ENCODE measurements at places on chromosomes 1 and 21.

- DNase-seq, result no peak
Observed at GRCh38 chr21:44615911-44616590, 4.2 kb downstream of the KRTAP10-8 start.

- peak; percentile 25 for DNase-seq
Observed at GRCh38 chr1:203172184-203173010, 3.2 kb downstream of the MYBPH start.

DNA sequence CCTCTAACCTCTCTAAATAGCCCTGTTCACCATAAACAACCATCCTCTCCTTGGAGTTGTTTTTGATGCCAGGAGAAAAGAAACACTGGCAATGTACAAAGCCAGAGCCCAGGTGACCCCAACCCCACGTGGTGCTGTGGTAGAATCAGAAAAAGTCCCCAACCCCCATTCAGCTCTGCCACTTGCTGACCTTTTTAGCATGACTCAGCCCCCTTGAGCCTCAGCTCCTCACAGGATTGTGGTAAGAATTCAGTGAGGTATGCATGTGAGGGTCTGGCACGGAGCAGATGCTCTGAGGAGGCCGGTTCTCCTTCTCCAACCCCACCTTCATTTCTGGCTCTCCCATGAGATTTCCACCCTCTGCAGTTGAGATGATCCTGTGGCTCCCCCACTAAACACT, 11.1 kb upstream of the CHI3L1 start:
- no peak for DNase-seq

GRCh38 chr1:76744989-76745388, 122.3 kb upstream of the ST6GALNAC5 start:
- DNase-seq, result no peak

- DNase-seq, result peak; percentile 43
Observed at GRCh38 chr1:27365372-27366112, 1.2 kb downstream of the MAP3K6 start.

DNA sequence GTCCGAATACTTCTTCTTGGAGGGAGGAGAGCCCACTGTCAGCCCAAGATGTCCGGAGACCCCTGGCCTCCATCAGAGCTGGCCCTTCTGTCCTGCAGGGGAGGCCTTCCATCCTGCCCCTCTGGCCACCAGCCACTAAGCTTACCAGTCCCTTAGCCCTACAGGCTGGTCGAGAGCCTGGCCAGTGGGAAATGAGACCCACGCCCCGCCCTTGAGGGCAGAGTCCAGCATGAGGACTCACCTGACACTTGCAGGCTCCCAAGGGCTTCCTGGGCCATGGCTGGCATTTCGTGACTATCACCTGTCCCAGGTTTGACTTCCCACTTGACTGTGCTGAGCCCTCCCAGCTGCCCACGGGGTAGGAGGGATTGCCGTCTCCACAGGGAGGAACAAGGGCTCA, 361.8 kb upstream of the VAMP3 start:
- DNase-seq, result no peak

- no peak for DNase-seq
Observed at GRCh38 chr1:213251972-213252371, 200.9 kb downstream of the RPS6KC1 start.

- peak; percentile 44 for DNase-seq
Observed at GRCh38 chr1:46747683-46748288, 28.9 kb upstream of the EFCAB14 start.

- DNase-seq, result no peak
Observed at GRCh38 chr1:52037909-52038308, 4.3 kb upstream of the KTI12 start.

- DNase-seq, result peak; percentile 23
Observed at GRCh38 chr1:239999170-239999569, 92.5 kb upstream of the FMN2 start.

DNA sequence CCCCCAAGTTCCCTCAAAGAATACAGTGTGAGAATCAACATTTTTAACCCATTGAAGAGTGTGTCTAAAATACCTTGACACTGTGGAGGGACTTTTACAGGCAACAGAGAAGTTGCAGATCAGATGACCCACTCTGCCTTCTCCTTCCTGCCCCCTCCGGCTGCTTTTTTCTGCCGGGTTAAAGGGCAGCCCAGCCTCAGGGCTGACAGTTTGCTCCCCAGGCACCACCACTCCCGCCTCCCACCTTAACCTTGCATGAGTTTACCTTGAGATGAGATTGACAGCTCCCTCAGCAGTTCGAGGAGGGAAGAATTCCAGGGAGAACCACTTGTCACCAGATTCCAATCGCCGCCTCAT, 3.2 kb downstream of the MTHFR start:
- DNase-seq, result no peak

GRCh38 chr1:157033357-157033876, 12.1 kb downstream of the ARHGEF11 start:
- DNase-seq, result no peak

- DNase-seq, result no peak
Observed at GRCh38 chr1:186494832-186495271, 33.9 kb upstream of the PDC start.

DNA sequence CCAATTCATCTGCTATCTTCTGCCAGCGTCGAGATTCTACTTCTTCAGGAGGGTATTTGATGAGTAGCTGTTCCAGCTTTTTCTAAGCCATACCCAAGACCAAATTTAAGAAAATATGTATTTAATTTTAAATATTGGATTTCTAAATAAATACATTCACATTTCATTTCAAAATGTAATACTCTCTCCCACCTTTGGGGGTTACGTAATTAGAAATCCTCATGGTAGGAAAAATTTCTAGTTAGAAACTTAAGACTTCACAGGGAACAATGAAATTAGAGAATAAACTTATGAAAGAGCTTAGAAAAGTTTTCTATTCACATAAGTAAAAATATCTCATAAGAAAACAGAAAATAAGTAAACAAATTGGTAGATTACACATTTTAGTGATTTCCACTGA, 102.9 kb downstream of the ZZZ3 start:
- no peak for DNase-seq

DNA sequence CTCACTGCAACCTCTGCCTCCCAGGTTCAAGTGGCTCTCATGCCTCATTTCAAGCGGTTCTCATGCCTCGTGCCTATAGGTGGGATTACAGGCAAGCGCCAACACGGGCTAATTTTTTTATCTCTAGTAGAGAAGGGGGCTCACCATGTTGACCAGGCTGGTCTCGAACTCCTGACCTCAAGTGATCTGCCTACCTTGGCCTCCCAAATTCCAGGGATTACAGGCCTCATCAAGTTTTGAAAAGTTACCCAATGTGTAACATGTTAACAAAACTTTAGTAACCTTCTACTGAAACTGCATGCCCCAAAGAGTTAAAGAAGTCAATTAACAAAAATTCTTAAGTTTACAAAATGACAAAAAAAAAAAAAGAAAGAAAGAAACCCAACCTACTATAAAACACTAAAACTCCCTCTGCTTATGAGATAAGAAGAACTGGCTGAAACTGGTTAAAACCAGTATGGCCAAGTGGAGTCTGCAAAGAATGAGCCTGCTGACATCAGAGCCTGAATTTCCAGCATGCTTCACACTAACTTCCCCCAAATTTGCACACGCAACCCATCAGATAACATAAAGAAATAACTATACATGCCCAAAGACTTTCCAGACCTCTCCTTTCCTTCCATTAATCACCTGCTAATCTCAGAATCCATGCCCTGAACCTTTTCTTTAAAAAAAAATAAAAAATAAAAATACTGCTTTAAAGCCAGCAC, 25.5 kb upstream of the PSMG1 start:
- no peak for DNase-seq

GRCh38 chr1:242006976-242007375, 8.1 kb upstream of the MAP1LC3C start:
- DNase-seq, result no peak

GRCh38 chr1:203440771-203441170, 34.8 kb upstream of the PRELP start:
- DNase-seq, result peak; percentile 27

GRCh38 chr1:61094677-61095469, 12.5 kb downstream of the NFIA start:
- no peak for DNase-seq

GRCh38 chr1:26744075-26744959, 43.4 kb upstream of the PIGV start:
- no peak for DNase-seq

GRCh38 chr1:169250022-169250421, 117.6 kb downstream of the NME7 start:
- no peak for DNase-seq

- no peak for DNase-seq
Observed at GRCh38 chr21:42144221-42144620, 73.1 kb downstream of the UMODL1 start.

DNA sequence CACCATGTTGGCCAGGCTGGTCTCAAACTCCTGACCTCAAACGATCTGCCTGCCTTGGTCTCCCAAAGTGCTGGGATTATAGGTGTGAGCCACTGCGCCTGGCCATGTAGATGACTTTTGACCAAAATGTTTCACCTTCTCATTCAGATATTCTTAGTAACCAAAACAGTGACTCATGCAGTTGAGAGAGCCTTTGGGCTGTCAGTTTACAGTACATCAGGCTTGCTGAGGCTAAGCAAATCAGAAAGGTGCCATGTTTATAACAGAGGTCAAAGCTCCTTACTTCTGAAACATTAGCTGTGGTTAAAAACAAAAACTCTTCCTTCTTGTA, 21.0 kb downstream of the CNIH4 start:
- no peak for DNase-seq

GRCh38 chr1:243488459-243489157, 232.8 kb downstream of the SDCCAG8 start:
- DNase-seq, result no peak
